ENCODE measurements at places on chromosomes 7 and 10.

DNA sequence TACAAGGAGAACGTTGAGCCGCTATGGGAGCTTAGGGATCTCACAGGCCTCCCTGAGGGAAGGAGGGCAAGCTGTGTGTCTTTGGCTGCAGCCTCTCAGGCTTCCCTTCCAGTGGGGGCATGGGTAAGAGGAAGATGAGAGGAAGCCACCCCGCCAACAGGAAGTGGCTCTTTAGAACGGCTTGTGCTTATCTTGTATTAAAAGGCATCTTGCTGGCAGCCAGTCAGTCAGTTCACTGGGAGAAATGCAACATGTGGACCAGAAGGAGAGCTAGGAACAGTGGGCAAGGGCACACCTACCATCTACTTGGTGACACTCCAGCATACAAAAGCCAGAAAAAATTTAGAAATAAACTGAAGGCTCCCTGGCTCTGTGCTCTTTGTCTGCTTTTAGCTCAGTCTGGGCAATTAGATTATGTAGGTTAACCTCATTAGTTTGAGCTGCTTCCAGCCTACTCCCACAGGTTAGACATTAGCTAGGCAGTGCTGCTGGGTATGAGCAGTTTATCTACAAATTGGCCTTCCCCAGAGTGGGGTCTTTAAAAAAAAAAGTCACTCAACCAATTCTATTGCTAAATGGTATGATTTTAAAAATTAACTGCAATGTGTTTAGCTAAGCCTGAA, 595.9 kb downstream of the KCNMA1 start:
- no peak for DNase-seq

DNA sequence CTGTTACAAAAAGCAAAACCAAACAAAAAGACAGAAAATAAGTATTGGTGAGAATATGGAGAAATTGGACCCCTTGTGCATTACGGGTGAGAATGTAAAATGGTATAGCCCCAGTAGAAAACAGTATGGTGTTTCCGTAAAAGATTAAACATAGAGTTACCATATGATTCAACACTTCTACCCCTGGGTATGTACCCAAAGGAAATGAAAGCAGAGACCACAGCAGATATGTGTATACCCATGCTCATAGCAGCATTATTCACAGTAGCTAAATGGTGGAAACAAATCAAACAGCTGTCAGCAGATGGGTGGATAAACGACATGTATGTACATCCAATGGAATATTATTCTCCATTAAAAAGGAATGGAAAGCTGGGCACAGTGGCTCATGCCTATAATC, 42.4 kb downstream of the STARD3NL start:
- DNase-seq = no peak

DNA sequence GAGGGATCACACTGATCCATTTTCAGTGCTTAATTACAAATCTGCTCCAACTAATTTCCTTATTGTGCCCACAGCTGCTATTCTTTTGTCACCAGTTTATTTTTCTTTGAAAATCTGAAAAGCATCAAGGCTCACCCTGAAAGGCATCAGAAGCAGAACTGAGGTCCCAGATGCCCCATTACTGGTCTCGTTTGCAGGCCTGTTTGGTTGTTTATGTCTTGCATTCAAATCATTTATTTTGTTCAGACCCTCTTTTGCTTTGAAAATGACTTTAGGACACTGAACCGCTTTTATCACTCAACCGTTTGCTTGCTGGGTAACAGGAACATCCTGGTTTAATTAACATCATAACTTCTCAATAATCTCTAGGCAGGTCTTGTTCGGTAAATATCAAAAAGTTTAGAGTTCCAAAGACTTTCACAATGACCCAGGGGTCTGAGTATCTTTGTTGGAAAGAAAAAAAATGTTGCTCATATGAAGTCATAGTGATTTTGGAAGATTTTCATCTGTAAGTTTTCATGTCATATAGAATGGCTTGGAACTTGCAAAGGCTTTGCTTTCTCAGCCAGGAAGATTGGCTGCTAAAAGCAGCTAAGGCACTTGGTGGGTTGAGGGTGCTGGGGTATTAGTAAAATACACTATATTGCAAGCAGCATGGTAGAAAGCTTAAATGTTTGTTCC, 398.3 kb upstream of the NPVF start:
- DNase-seq = no peak

DNA sequence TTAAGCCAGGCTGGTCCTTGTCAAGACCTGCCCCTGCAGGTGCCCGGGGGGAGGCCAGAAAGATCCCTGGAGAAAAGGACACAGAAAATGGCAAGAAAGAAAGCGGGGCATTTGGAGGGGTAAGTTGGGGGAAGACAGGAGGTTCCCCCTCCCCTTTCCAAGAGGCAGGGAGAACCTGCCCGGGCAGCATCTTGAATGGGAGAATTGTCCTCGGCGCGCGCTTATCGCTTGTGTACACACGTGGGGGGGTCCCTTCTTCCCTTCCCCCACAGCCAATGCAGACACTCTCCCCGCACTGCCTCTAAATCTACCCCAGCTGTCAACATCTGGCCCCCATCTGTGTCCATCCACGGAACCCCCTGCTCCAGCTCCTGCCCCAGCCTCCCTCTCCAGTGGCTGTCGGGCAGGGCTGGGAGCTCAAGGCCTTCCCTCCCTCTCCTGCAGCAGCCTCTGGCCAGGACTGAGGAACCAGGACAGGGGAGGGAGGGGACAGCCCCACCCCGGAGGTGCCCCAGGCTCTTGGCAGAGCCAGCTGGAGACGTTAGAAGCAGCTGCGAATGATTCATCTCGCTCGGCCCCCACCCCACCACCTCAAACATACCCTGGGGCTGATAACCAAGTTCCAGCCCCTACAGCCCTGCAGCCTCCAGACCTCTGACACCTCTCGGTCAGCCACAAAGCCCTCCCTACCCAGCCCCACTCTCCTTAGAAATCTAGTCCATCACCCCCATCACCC, 25.3 kb downstream of the EPHB4 start:
- no peak for DNase-seq

DNA sequence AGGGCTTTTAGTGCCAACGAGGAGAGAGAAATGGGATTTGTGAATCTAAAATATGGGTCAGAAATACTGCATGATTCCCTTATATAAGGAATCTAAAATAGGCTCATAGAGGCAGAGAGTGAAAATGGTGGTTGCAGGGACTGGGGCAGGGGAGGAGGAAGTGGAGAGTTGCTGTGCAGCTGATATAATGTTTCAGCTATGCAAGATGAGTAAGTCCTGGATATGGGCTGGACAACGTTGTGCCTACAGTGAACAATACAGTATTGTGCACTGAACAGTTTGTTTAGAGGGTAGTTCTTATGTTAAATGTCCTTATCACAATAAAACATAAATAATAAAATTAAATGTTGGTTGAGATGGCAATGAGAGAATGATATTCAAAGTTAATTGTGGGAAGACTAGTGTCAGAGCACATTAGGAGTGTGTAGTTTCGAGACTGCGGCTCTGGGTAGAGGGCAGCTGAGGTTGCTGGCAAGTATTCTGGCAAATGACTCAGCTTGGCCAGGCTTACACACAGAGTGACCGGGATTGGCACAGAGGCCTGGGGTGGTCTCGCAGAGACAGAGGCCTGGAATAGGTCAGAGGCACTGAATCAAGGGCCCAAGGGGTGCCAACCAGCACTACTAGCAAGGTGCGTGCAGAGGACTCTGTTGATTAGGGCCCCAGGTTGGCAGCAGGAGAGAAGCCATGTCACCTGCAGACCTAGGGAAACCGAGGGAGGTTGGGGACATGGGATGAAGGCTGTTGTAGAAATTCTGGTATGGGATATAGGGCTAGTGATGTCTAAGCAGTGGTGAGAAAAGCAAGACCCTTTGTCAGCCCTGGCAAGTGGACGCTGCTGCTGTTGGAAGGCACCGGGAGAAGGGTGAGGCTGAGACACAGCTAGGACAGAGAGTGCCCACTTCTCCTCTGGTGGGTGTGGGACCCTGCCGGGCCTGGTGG, 2.8 kb upstream of the DEPP1 start:
- DNase-seq = no peak

- DNase-seq = no peak
Measured at GRCh38 chr10:130038611-130039109, 72.0 kb downstream of the C10orf143 start.

GRCh38 chr10:113515161-113515560, 37.7 kb upstream of the HABP2 start:
- DNase-seq = no peak

- DNase-seq = no peak
Measured at GRCh38 chr7:92834507-92835260, 1.7 kb downstream of the CDK6 start.

- DNase-seq = no peak
Measured at GRCh38 chr7:84471576-84471975, 277.0 kb upstream of the SEMA3A start.

GRCh38 chr7:153522261-153522660, 529.9 kb upstream of the DPP6 start:
- no peak for DNase-seq

DNA sequence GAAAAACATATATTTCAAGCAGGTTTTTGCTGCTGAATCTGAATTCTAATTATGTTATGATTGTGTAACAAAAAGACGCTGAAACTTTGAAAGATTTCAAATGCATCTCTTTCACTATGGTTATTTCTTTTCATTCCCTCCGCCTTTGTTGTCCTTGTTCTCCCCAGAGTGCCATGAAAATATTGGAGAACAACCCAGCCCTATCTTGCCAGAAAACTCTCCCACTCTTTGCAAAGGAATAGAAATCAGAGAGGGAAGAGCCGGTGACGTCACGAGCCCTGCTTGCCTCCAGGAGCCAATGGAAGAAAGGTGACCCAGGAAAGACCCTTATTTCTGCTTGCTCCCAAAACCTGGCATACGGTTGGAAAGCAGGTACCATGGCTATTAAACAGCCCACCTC, 3.4 kb downstream of the GFRA1 start:
- DNase-seq = no peak

GRCh38 chr10:25642721-25643120, 291.3 kb upstream of the MYO3A start:
- DNase-seq = no peak

DNA sequence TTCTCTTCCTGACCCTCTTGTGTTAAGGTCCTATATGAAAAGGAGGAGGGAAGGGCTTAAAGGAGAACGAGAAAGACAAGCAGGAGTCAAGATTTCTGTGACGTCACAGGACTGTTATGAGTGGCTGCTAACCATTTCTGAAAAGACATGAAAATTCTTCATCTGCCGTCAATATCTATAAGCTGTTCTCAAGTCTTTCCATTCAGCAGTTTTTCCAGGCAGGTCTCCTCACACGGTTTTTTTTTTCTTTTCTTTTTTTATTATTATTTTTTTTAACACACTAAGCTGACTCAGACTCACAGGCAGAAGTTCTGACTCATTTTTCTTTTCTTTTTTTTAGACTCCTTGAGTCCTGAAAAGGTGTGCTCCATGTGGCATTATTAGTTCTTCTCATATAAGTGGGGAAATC, 72.0 kb downstream of the DGKI start:
- DNase-seq = no peak

DNA sequence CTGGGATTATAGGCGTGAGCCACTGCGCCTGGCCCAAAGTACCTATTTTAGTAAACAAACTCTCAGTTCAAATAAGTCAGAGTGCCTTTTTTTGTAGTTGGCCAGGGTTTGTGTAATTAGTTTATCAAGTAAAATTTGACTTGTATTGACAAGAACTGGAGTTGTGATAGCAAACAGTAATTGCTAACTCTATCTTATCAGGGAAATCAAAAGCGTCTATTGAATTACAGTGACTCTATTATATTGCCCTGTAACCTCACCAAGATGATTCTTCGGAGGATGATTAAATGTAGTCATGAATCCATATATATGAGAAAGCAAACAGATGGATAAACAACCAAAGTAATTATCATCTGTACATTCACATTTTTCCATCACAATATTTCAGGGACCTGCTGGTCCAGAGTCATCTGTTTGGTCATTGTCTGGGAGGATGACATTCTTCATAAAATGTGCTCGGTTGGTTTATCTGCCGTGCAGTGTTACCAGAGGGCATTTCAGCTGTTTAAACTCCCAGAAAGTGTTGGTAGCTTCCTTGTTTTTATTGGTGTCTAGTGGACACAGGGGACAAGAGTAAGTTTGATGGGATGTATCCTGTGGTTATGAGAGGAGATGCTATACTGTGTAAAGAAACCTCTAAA, 35.6 kb downstream of the DOCK1 start:
- DNase-seq = peak; percentile 5

- no peak for DNase-seq
Measured at GRCh38 chr7:34190299-34190698, 285.0 kb downstream of the BMPER start.

DNA sequence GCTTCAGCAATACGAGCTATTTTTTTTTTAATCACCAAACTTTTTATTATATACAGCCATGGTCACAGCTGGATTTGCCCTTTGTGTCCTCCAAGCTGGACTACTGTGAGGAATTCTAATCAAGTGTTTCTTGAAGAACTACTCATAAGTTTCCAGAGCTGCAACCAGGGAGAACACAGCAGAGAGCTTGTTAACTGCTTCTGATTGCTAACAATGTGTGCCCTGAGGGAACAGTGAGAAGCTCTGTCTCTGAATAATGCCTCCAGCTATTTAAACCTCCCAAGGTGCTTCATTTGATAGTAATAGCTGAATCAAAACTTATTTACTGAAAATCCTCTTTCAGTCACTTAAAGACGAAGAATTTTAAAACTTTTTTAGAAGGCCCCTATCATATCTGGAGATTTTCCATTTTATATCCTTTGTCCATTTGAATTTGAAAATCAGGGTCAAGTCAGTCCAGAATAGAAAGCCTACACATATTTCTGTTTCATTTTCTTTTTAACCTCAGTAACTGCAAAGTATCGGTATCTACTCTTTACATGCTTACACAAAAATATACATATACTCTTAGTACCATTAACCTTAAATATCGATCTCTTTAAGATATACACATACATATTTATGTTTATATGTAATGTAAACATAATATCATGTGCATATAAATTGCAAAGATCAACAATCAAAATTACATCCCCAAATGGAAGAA, 1024.2 kb downstream of the GRM8 start:
- DNase-seq = no peak

DNA sequence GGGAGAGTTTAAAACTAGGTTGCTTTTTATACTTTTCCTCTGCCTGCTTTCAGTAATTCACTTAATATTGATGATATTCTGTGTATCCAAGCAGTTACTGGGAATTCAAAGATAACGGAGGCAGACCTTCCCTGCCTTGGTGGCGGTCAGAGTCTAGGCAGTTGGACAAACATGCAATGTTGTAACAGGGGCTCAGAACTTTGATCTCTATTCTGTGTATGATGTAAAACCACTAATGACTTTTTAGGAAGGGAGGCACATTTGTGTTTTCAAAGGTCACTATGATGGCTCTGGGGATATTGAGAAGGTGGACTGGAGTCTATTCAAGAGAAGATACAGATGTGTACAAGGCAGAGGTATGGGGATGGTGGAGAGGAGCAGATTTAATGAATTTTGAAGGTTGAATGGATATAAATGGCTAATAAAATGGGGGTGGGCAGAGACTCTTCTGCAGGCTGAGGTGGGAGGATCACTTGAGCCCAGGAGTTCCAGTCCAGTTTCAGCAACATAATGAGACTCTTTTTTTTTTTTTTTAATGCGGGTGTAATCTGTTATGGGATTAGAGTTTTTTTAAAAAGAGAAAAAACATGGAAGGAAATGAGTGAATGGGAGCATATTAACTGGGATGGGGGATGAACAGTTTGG, 5.7 kb upstream of the PON2 start:
- DNase-seq = no peak

GRCh38 chr10:3977761-3978160, 192.8 kb upstream of the KLF6 start:
- DNase-seq = no peak
